NCI-H1436 treated with DMSO at 0.1 percent for 48 hours (cell line): ENCODE measurements at places on chromosomes 13 and 19.

DNA sequence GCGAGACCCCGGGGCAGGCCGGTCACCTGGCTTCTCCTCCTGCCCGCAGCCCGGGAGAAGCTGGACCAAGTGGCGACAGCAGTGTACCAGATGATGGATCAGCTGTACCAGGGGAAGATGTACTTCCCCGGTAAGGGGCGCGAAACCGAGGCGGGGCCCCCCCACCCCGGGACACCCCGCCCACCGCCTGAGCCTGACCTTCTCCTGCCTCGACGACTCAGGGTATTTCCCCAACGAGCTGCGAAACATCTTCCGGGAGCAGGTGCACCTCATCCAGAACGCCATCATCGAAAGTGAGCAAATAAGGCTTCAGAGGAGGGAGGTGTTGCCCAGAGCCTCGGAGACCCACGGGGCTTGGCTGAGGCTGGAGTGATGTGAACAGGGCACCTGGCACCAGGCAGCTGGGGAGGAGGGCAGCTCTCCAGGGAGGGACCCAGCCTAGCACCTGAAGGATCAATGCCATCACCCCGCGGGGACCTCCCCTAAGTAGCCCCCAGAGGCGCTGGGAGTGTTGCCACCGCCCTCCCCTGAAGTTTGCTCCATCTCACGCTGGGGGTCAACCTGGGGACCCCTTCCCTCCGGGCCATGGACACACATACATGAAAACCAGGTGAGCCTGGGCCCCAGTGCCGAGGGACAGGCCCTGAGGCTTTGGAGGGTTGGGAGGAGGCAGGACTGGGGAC is 629 bp downstream of the IZUMO4 start:
- DNase-seq, result no peak

DNA sequence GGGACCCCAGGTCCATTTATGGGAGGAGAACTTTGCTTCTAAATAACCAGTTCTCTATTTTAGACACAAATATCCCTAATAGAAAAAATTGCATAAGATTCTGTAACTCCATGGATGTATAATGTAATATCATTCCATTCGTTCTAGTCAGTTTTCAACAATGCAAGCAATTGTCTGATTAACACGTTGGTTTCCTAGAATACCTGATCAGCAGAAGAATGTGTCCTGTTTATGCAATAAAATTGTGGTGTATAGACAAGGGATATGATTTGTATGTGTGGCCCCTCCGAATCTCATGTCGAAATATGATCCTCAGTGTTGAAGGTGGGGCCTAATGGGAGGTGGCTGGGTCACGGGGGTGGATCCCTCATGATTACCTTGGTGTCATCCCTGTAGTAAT is 62.1 kb downstream of the RUBCNL start:
- no peak for DNase-seq

GRCh38 chr13:106276876-106277275 is 258.6 kb downstream of the EFNB2 start:
- no peak for DNase-seq

- no peak for DNase-seq
These were observed 30.3 kb upstream of the RNF113B start for GRCh38 chr13:98207416-98207815.

DNA sequence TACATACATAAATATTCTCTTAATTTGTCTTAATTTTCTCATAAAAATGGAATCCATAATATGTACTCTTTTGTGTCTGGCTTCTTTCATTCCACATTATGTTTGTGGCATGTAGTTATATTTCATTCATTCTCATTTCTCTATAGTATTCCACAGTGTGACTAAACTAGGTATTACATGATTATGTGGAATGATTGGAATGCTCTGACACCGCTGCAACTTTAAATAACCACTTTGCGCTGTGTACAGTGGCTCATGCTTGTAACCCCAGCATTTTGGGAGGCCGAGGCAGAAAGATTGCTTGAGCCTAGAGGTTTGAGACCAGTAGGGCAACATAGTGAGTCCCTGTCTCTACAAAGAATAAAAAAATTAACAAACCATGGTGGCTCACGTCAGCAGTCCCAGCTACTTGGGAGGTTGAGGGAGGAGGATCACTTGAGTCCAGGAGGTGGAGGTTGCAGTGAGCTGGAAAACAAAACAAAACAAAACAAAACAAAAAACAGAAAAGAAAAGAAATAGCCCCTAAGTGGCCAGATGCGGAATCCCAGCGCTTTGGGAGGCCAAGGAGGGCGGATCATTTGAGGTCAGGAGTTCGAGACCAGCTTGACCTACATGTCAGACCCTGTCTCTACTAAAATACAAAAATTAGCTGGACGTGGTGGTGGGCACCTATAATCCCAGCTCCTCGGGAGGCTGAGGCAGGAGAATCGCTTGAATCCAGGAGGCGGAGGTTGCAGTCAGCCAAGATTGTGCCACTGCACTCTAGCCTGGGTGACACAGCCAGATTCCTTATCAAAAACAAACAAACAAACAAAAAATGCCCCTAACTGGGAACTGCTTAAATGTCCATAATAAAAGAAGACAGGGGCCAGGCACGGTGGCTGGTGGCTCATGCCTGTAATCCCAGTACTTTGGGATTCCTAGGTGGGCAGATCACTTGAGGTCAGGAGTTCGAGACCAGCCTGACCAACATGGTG is 8.0 kb upstream of the SAE1 start:
- DNase-seq, result no peak

- no peak for DNase-seq
These were observed 187.2 kb downstream of the KCNRG start for GRCh38 chr13:50202485-50202884.

- DNase-seq, result no peak
These were observed 2.8 kb downstream of the BRME1 start for GRCh38 chr19:13902993-13903555.

GRCh38 chr19:35044317-35045117 is 3.0 kb downstream of the HPN start:
- DNase-seq, result no peak

GRCh38 chr13:95174517-95174916 is 126.7 kb downstream of the ABCC4 start:
- no peak for DNase-seq

- no peak for DNase-seq
These were observed 68.4 kb downstream of the ALOX5AP start for GRCh38 chr13:30803749-30804148.

DNA sequence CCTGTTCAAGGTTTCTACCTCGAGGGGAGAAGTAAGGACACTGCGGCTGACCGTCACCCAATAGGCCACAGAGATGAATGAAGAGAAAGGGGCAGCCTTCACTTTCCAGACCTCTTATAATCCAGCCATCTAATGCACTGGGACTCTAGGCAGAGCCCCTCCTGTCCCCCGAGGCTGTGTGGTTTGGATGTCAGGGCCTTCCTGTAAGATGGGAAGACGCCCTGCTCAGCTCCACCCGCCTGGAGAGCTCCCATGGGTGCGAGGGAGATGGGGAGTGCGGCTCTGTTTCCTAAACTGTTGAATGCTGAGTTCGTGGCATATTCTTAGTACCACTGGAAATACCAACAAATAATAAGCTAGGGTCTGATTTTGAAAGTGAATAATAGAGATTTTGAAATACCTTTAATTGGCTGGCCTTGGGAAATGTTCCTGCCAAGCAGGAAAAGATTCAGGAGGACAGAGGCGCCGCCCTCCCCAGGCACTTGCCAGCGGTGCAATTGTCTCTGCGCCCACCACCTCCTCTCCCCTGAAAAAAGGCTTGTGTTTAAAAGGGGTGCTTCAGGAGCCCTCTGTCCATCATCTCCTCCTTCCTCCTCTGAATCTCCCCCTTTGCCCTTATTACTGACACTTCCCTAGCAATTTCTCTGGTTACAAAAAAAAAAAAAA is 85.4 kb upstream of the GPR183 start:
- DNase-seq, result no peak

DNA sequence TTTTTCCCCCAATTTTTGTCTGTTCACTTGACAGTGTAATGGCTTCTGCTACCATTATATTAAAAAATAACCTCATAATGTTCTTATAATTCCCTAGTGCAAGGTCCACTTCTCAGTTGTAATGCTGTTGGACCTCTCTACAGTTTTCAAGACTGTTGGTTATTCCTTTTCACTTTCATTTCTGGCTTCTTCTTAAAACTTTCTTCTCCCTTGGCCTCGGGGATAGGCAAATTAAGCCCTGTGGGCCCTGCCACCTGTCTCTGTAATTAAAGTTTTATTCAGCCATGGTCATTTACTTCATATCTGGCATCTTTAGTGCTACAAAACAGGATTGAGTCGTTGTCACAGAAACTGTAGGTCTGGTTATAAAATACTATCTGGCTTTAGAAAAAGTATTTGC is 313.5 kb downstream of the KLF12 start:
- no peak for DNase-seq

- DNase-seq, result no peak
These were observed 627.2 kb downstream of the UQCRFS1 start for GRCh38 chr19:28585796-28586195.

GRCh38 chr19:58279042-58279924 is 528 bp downstream of the ZNF8 start:
- DNase-seq, result peak; percentile 18

DNA sequence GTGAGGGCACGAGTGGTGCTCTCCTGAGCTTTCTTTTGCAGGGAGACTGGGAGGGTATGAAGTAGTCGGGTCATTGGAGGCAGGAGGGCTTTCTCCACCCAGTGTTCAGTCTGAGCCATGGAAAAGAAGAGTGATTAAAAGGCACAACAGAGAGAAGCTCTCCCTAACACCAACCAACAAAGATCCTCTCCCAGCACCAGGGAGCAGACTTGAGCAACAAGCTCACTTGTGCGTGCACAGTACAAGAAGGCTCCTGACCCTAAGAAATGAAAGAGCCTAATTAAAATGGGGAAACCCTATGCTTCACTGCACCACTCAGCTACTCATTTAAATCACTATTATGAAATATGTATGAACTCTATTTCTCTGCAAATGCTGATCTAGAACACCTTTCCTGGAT is 276.3 kb upstream of the SOX21 start:
- no peak for DNase-seq

DNA sequence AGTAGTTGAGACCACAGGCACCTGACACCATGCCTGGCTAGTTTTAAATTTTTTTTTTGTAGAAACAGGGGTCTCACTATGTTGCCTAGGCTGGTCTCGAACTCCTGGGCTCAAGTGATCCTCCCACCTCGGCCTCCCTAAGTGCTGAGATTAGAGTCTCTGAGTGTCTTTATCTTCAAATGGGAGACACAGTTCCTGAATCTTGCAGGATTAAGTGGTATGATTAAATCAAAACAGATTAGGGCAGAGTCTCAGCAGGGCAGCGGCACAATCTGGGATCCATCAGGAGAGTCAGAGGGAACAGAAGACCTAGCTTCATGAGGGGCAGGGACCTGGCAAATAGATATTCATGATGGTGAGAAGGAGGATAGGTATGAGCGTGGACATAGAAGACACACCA is 953 bp downstream of the RLN3 start:
- DNase-seq, result no peak

- no peak for DNase-seq
These were observed 122.0 kb downstream of the OLFM4 start for GRCh38 chr13:53150568-53150967.

DNA sequence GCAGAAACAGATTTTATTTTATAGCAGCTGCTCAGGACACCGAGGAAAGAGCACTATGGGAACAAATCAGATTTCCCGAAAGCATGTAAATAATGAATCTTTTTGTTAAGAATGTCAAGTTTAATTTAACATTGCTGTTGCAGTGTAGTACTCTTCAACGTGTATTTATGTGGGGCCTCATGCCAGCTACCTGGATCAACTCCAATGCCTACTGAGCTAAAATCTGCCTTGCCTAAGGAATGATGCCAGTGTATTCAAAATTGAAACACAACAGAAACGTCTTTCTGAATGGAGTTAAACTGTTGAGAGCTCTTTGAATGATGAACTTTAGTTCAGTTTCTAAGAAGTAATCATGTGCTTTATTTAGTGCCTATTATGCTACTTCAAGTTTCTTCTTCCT is 1379.8 kb upstream of the ATXN8OS start:
- DNase-seq, result no peak

- DNase-seq, result no peak
These were observed 32.8 kb downstream of the ELL start for GRCh38 chr19:18488838-18489626.

GRCh38 chr19:13993590-13994300 is 12.4 kb downstream of the RFX1 start:
- DNase-seq, result no peak

GRCh38 chr19:38003438-38004185 is 96.6 kb downstream of the SIPA1L3 start:
- no peak for DNase-seq

GRCh38 chr19:58154287-58154678 is 3.7 kb upstream of the ZNF329 start:
- no peak for DNase-seq

GRCh38 chr19:58350001-58350861 is 3.1 kb downstream of the A1BG start:
- DNase-seq, result no peak

DNA sequence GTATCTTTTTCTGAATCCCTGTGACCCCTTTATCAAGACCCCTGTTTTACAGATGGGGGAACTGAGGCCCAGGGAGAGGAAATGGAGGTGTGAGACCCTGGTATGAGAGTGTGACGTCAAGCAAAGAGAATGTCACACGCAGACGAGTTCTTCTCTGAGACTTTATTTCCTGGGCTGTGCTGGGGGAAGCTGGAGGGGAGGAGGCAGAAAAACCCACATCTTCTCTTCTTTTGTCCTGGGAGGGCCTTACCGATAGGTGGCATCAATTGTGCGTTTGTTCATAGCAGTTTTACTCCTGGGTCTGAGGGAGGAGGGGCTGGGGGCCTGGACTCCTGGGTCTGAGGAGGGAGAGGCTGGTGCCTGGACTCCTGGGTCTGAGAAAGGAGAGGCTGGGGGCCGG is 4.9 kb upstream of the KLK15 start:
- no peak for DNase-seq

DNA sequence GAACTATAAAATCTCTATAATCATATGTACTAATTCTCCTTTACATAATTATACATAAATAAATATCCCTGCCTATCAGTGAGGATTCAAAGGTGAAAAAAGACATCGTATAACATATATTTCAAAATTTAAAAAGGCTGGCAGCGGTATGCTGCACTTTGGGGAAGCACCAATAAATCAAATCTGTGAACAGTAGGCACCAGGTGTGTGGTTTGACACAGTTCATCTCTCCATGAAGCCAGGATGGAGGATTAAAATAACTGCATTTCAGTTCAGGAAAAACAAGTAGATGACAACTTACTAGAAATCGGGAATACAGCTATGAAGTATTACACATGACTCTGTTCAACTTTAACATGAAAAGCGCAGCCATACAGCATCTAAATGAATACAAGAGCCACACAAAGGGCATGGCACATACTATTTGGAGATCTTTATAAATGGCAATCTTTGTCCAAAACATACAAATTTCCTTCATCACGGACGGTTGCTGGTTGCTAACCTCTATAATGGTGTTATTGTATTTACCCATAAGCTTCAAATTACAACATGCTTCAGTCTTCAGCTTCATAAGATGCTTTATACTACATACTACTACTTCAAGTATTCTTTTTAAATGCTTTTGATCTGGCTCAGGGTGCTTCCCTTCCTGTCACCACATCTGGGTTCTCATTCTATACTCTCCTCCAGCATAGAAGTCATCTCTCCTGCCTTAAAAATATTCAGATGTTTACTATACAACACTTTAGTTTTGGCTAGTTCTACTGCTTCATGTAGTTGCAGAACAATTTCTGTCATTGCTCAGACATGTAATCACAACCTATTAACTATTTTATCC is 128.7 kb downstream of the KLF12 start:
- no peak for DNase-seq

- no peak for DNase-seq
These were observed 3.8 kb upstream of the CASP14 start for GRCh38 chr19:15045506-15045905.
